ENCODE measurements at places on chromosomes 4 and X.
A peak's percentile ranks its signal among the peaks of the same experiment; 100 is the strongest.

DNA sequence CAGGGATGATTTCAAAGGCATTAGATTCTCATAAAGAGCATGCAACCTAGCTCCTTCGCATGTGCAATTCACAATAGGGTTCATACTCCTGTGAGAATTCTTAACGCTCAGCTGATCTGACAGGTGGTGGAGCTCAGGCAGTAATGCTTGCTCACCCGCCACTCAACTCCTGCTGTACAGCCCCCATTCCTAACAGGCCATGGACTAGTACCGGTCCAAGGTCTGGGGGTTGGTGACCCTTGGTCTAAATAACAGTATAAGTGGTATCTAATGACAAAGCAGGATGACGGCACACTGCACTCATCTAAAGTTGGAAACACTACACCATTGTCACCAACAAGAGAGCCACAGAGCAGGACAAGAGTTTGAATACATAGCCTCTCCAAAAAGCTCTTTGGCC, 28.5 kb downstream of the ADGRA3 start:
- no peak for DNase-seq

DNA sequence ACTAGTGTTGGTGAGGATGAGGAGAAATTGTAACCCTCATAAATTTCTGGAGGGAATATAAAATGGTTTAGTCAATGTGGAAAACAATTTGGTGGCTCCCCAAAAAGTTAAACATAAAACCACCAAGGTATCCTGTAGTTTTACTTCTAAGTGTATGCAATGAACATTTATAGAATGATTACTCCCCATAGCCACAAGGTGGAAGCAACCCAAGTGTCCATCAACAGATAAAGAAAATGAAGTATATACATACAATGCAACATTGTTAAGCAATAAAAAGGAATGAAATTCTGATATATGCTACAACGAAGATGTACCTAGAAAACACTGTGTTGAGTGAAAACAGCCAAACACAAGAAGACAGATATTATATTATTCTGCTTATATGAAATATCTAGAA, 569.1 kb upstream of the GRID2 start:
- no peak for DNase-seq

DNA sequence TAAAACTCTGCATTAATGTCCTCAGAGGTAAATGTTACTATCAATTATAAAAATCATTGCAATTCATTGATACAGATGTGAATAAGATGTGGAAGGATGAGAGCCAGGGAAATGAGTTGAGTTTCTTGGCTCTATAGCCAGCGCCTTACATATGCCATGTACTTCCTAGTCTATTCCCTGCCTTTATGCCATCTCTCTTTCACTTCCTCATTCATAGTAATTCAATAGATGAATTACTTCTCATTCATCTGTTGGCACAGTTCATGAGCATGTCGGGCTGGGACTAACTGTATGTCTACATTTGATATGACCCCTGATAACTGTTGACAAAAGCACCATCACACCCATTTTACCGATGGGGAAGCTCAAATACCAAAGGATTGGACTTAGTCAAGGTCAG, 55.7 kb downstream of the LNX1 start:
- DNase-seq: no peak

GRCh38 chr4:55358668-55359067, 12.6 kb downstream of the SRD5A3 start:
- no peak for DNase-seq

DNA sequence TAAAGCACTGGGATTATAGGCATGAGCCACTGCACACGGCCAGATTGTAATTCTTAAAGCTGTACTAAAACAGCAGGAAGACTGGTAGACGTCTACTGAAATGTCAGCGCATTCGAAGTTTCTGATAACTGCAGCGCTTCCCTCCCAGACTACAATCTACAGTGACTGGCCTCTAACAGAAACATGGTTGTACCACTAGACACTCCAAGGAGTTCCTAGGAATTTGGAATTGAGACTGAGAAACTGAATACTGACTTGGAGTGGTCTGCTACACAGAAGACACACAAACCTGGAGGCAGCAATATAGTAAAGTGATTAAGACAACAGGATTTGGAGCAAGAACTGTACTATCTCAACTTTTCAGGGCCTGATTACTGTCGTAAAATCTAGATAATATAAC, 937 bp downstream of the HELQ start:
- DNase-seq: no peak

DNA sequence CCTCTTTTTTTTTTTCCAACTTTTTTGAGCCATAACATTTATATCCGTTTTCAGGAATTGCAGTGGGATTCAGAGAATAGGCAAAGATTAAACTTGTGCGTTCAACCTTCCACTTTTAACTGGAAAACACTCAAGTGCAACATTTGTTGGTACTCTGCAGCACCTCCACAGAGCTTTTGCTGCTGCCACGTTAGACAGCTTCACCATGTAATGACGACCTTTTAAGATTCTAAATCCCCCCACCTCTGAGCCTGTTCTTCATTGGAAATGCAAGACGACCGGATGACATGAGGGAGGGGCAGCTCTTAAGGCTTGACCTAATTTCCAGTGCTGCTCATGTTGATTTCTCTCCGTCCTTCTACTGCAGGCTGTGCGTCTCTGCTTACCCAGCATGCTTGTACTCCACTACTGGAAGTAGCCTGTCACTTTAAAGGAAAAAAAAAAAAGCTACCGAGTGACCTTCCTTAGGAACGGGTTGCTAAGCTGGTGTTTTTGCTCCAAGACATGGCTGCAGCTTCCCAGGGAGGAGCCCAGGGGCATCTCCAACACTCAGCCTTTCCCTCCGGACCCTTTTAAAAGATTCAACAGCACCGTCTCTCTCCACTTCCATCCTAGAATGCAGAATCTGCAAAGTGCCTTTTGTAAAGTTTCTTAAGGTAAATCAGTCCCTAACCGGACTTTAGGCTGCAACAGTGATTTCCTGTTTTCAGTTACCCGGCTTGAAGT, at the start of gene CC2D2A:
Gene CC2D2A (plus strand): TSS at position 481 of the 726 bp plus-strand sequence. CDS start 6,051 bp downstream, outside the sequence.
- DNase-seq: no peak

- no peak for DNase-seq
These were observed 619 bp upstream of the PDK3 start for GRCh38 chrX:24464498-24464835.

DNA sequence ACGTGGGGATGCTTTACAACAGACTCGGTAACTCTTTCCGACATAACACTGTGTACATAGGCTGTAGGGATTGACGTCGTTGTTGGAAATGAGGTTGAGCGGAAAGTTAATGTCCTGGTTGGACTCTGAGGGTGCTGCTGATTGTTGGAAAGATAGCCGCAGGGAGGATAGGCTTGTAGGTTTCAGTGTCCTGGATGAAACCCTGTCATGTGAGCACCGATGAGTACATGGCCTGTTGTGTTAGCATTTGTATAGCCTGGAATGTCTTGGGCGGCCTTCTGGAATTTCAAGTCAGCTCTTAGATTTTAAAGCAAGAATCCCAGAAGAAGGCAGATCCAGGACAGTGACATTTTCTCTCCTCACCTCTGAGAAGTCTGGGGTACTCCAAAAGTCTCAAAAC, 63.3 kb downstream of the TBC1D14 start:
- no peak for DNase-seq

DNA sequence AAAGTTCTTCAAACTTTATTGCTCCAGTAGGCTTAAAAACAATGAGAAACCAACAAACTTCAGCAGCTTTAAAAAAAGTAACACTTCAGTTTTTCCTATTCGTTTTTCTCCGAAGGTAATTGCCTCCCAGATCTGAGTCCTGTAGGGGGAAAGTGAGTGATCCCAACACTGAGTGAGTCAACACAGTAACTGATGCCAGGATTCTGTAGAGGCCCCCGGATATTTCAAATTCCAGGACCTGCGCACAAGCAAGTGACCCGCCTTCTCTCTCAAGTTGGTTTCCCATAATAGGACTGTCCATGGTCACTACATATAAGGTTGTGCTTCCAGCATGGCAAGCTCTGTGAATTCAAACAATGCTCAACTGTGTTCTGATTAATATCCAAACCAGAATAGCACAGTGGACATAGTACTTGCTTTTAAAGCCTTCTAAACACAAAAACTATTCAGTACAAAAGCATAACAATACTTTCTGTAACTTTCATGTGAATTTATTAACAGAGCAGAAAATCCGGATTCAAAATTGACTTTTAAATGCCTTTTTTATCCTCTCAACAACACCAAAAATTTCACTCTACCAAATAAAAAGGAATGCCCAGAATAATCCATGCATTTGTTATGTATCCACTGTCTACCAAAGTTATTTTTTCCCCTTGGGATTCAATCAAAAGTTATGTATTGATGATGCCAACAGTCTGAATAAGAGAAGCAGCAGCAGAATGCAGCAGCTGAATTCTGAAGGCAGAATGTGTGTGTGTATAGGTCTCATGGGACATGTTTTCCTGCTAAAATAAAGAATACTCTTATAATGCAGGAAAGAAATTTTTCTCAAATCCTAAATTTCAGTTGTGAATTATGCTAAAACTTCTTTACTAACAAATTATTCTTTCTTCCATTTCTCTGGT, at the start of gene DMD:
Gene DMD (minus strand): TSS at position 194 of the 905 bp plus-strand sequence. CDS start 237 bp downstream, outside the sequence.
- no peak for DNase-seq

- no peak for DNase-seq
These were observed 385.6 kb upstream of the FGF16 start for GRCh38 chrX:77061545-77061944.

- no peak for DNase-seq
These were observed 149.2 kb downstream of the PTTG2 start for GRCh38 chr4:38109370-38109769.

GRCh38 chr4:13537011-13537831, 7.1 kb downstream of the NKX3-2 start:
- no peak for DNase-seq

DNA sequence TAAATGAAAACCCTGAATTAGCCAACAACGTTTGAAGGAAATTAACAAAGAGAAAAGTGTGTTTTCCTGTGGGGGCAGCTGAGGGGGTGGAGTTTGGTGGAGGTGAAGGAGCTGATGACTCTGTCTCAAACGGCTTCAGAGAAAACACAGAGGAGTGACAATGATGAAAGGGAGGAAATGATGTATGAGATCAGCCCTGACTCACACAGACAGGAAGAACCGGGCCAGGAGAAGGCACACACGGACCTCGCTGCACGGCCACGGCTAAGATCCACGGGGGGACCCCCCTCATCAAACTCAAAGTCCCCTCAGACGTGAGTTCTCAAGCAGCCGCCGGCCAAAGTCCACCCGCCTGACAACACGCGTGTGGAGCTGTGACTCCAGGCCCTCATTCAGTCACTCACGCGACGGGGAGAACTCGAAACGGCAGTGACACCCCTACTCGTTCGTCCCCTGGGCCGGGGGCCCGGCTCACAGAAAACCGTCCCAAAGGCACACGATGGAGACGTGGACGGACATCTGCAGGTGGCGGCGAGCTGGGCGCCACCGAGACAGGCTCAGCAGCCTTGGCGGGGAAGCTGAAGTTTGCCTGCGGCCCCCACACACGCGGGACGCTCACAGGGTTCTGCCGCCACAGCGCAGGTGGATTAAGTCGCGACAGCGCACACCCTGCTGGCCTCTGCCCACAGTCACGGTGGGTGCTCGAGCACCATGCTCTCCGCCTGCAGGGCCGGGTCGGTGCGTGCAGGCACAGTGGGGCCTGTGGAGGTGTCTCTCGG, 28.8 kb downstream of the PPP2R3B start:
- DNase-seq: no peak

- DNase-seq: no peak
These were observed 25.0 kb downstream of the NKX1-1 start for GRCh38 chr4:1381181-1381621.

DNA sequence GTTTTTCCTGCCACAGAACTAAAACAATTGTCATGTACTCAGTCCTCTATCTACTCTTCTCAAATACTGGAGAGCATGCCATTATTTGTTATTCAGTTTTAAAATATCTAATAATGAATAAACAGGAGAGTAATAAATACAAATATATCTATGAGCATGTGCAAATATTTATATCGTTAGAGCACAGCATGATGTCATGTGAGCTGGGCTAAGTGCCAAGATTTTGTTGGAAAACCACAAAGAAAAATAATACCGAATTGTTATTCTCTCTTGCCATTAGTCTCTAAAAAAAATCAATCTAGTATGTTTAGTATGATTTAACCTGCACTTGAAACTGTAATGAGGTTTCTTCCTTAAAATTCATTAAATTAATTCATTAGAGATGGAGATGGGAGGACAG, 97.3 kb downstream of the DDX60 start:
- DNase-seq: no peak

DNA sequence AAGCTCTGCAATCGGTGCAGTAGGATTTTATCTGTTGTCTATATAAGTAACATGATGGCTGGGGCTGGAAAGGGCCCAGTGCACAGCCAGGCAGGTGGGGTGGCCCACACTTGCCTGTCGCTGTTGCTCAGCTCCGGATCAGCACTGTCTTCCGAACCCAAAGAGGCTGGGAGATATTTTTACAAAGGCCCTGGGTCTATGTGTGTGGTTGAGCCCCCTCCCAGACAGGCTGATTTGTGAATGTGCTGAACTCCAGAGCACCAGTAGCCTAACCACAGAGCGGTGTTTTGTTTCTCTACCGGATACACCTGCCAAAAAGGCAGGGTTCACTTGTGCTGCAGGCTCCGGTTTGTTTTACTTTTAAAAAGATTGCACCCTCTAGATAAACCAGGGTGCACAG, 33.5 kb upstream of the CHRNA9 start:
- peak; percentile 57 for DNase-seq

DNA sequence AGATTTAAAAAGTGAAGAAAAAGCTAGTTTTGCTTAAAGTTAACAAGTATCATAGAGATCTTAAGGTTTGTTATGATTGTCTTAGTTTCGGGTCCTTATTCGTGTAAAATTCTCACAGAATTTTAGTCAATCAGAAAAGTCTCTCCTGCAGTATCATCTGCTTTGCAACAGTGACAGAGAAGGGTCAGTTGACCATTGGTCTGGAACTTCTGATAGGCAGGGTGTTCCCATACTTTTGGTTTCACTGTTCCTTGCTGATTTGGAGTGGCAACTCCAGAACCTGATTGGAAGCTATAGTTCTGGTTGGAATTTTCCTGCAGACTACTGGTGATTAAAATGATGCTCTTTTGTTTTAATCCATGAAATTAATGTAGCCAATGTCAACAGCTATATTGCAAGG, 1.8 kb downstream of the IL15 start:
- no peak for DNase-seq

GRCh38 chr4:173498023-173498422, 32.0 kb downstream of the HAND2 start:
- DNase-seq: no peak

Measured in stimulated activated CD4-positive, alpha-beta T cell treated with anti-CD3 and anti-CD28 coated beads, Interleukin-1b, Interleukin-23, amount 100 ng/mL, for 1 hour (primary cell).